Renal pelvis (tissue), 12 donors: ENCODE measurements at places on chromosomes 11 and 22. TPM values are rescaled to one million over a fixed set of nuclear protein-coding genes. Genes with fewer than 3 reads are reported as not detected.

RFPL1 gene
- polyA plus RNA-seq: 1.1 TPM

OR51B4 gene
- 0.18 TPM for polyA plus RNA-seq

DERL3 gene
- 6.3 TPM for polyA plus RNA-seq

MPEG1 gene
- 8.3 TPM for polyA plus RNA-seq

PTGDR2 gene
- 0.16 TPM for polyA plus RNA-seq

VSIG10L2 gene
- not detected for polyA plus RNA-seq

BEST1 gene
- polyA plus RNA-seq: 5.1 TPM

PHF21B gene
- 4.5 TPM for polyA plus RNA-seq

HOATZ gene
- polyA plus RNA-seq: 0.08 TPM

CST6 gene
- not detected for polyA plus RNA-seq

TRIM48 gene
- polyA plus RNA-seq: not detected

FJX1 gene
- 17.6 TPM for polyA plus RNA-seq

TUBA8 gene
- polyA plus RNA-seq: 4.2 TPM

KREMEN1 gene
- polyA plus RNA-seq: 22.6 TPM

NLRP6 gene
- polyA plus RNA-seq: 0.40 TPM

PANX2 gene
- polyA plus RNA-seq: 1.3 TPM

MYRF gene
- 23.7 TPM for polyA plus RNA-seq

CASP1 gene
- polyA plus RNA-seq: 3.3 TPM

LYVE1 gene
- polyA plus RNA-seq: 59.9 TPM

ADAMTS15 gene
- 64.0 TPM for polyA plus RNA-seq

CARNS1 gene
- polyA plus RNA-seq: 4.1 TPM

CHKA gene
- 55.7 TPM for polyA plus RNA-seq

SEPTIN5 gene
- 27.2 TPM for polyA plus RNA-seq

KCNE3 gene
- 35.0 TPM for polyA plus RNA-seq

SSH3 gene
- 26.5 TPM for polyA plus RNA-seq
